ENCODE measurements at places on chromosomes 2 and 18.
A peak's percentile ranks its signal among the peaks of the same experiment; 100 is the strongest.

GRCh38 chr2:162297925-162298552, 20.4 kb downstream of the IFIH1 start:
- peak; percentile 78 for DNase-seq

DNA sequence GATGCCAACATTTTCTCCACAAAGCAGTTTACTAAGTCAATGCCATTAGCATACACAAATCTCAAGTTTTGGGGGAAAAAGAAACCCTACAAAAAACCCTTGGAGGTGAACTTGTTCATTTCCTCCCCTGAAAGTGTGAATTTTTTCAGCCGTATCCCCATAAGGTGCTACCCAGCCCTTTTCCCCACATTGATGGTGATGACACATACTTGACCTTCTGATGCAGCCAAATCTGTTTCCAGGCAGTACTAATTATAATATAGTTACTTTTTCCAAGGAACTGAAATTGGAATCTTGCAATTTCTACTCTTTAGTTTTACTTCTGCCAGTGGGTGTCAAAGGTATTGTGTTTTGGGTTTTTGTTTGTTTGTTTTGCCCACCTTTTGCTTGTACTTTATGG, 474.5 kb downstream of the TGIF1 start:
- no peak for DNase-seq

DNA sequence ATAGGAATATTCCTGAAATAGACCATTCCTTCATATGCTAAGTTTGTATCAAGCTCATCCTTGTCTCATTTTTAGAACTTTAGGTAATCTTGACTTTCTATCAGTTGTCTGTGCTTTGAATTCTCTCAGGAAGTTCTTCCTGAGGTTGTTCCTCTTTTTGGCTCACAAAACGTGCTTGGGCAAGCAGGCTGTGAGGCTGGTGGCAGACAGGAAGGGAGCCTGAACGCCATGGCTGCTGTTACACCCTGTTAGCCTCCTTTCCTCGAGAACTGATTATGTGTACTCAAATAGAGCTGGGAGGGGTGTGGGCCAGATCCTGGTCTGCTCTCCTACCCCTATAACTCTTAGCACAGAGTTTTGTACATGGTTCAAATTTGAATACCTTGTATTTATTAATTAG, 136.4 kb upstream of the CELF4 start:
- DNase-seq, result no peak

- no peak for DNase-seq
These were observed 27.6 kb downstream of the BCL11A start for GRCh38 chr2:60525899-60526298.

DNA sequence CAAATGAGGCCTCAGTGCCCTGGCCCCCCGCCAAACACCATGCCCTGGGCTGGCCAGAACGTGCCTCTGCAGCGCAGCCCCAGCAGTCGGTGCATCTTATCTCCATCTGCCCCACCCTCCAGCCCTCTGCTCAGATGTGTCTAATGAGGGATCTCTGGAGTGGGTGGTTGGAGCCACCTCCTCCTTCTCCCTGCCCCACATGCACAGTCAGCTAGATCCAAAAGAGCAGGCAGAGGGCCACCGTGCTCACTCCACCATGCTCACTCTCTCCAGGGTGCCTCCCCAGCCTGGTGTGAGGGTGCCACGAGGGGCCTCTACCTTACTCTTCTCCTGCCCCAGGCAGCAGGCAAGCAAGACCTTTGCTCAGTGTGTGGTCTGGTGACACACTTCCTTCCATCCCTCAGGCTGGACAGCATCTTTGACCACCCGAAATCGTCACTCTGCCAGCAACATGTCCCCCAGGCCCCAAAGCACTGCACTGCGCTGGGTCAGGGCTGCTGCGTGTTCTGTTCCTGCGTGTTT, 266.1 kb upstream of the HDAC4 start:
- DNase-seq, result no peak

- no peak for DNase-seq
These were observed 115.4 kb downstream of the PXDN start for GRCh38 chr2:1628893-1629292.

GRCh38 chr18:73940721-73941120, 206.9 kb downstream of the FBXO15 start:
- DNase-seq, result no peak

- DNase-seq, result no peak
These were observed 161.1 kb upstream of the RAB12 start for GRCh38 chr18:8448130-8448529.

- DNase-seq, result no peak
These were observed 131.1 kb upstream of the DNAJC10 start for GRCh38 chr2:182585001-182585400.

- DNase-seq, result no peak
These were observed 12.3 kb downstream of the CERS6 start for GRCh38 chr2:168468354-168468753.

- DNase-seq, result no peak
These were observed 61.0 kb upstream of the EPB41L3 start for GRCh38 chr18:5604778-5605177.

DNA sequence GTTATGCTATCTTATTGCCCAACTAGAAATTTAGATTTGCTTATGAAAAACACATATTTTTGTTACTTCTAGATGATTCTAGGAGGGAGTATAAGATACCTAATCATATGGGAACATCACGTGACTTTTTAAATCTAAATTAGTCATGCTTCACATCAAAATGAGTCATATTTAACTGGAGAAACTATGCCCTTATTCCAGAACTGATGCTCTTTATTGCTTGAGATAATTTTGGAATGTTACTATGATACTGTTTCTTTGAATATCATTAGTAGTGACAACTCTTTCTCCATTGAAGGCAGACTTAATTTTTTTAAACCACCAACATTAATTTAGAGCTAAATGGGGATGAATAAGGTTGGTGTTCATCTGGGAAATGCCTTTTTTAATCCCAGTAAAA, 19.9 kb upstream of the ELAC1 start:
- DNase-seq, result no peak

- DNase-seq, result no peak
These were observed 76.7 kb upstream of the SESTD1 start for GRCh38 chr2:179341152-179341866.

GRCh38 chr18:26215247-26215970, 10.8 kb upstream of the TAF4B start:
- DNase-seq, result peak; percentile 76

- DNase-seq, result no peak
These were observed 273.8 kb upstream of the LYPD1 start for GRCh38 chr2:132943829-132944228.

- no peak for DNase-seq
These were observed 3.1 kb upstream of the B3GNT2 start for GRCh38 chr2:62192811-62193210.

GRCh38 chr2:2850218-2850755, 519.2 kb upstream of the MYT1L start:
- no peak for DNase-seq

- no peak for DNase-seq
These were observed 40.3 kb downstream of the EML6 start for GRCh38 chr2:54763636-54764291.
